ENCODE measurements at places on chromosomes 5 and 9.

GRCh38 chr5:6606884-6607558 is 25.8 kb downstream of the NSUN2 start:
- DNase-seq, result no peak

GRCh38 chr5:145245354-145245753 is 589.8 kb downstream of the PRELID2 start:
- no peak for DNase-seq

DNA sequence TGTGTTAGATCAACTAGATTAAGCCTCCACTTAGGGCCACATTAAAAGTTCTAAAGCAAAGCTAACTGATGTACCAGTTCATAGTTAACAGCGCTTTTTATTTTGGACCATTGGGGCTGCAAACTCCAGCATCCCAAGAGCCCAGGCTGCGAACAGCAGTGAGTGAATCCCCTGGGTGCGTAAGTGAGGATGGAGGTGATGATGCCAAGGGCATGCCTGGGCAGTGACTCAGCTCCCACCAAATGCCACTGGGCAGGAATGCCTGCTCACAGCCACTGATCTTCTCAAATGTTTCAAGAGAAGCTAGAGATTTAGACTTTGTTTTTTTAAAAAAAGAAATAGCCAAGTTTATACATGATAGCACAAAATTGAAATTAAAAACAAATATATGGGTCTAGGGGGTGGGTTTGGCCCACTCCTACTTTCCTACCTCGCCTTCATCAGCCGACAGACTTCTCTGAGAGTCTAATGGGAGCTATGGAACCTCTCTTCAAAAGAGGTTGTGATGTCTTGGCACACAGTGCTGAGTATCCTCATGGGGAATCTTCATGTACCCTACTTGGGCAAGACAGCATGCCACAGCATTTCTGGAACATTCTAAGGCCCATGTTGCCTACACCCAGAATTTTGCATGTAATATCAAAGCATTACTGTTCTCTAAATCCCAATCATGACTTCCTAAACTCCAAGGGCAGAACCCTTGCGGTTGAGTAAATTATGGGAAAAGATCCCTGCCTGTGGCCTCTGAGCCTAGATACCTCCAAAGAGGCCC is 398.1 kb downstream of the EBF1 start:
- DNase-seq, result no peak

DNA sequence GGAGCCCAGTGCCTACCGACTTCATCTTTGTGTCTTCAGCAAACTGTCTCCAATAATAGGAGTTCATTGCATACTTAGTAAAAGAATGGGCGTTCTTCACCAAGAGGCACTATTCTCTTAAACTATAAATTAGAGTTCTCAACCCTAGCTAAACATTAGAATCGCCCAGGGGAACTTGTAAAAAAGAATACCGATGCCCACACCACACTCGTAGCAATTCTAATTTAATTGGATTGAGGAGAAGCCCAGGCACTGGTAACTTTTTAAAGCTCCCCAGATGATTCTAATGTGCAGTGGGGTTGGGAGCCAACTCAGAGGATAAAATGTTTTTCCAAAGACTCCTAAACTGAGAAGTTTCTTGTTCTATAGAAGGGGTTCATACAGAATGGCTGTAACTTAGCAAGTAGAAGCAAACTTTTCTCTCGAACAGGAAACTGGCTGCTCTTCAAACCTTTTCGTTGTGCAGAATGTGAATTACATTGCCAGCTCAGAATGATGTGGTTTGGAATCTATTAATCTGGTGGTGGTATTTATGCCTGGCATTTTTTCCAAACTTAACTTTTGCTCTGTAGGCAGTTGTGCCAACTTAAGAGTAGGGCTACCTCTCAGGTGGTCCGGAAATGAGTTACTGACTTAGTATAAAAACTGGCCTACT is 26.4 kb upstream of the NFIB start:
- DNase-seq, result no peak

DNA sequence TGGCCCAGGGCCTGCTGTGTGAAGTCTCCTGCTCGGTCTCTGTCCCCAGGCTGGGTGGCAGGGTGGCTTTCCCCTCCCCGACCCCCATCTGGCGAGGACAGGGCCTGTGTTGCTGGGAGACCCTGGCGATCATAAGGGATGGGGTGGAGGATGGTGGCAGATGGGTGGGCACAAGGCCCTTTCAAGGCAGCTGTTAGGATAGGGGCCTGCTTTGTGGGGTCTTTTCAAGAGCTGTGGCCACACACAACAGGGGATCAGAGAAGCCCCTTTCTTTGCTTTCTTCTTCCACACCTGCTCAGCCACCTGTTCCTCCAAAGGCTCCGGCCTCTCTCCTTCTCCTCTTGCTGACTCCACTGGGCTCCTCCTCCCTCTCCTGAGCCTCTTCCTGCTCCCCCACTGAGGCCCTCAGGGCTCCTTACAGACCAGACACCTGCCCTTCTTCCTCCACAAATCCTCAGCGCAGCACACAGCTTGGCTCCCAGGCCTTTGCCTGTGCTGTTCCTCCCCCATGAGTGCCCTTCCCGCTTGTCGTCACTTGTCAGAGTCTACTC is 15.0 kb upstream of the NEURL1B start:
- DNase-seq, result no peak

DNA sequence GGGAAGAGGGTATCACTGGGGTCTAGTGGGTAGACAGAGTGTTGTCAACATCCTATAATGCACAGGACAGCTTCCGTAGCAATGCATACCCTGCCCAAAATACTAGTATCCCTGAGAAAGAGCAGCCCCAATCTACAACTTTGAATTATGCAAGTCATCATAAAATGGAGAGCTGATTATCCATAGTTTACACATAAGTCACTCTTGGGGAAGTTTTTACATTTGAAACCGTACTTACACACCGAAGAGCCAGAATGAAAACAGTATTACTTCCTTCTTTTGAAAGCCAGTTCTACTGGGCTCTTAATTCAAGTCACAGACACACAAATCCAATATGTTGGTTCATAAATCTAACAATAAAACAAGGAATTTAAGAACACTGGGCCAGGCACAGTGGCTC is 21.6 kb downstream of the RNF145 start:
- no peak for DNase-seq

DNA sequence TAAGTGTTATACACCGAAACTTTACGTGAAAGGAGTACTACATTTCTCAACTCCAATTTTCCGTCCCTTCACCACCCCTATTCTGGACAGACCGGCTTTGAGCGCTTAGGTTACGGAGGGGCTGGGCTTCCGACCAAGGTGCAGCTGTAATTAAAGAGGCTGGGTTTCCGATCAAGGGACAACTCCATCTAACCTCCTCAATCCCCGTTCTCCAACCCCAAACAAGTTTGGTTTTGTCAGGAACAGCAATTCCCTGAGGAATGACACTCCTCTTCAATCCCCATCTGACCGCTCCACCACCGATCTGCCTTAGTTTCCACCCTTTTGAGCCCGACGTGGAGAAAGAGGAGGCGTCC is 577 bp downstream of the TUT7 start:
- DNase-seq, result no peak

DNA sequence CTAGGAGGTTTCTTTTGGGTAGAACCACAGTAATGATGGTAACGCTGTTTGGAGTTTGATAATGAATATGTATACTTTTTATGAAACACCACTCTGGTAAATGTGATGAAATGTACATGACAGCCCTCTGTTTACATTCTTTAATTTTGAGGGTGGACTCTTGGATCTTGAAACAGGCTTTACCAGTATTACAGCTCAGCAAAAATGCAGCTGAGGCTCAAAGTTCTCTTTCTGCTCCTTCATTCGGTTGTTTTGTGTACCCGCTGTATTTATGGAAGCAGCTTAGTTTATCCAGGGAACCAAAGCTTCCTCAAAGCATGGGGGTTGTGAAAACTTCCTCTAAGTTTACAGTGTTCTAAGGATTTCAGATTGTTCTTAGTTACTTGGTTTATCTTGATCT is 11.1 kb downstream of the GAPVD1 start:
- DNase-seq, result no peak

- DNase-seq, result no peak
Measured at GRCh38 chr9:106892632-106893031, 29.7 kb downstream of the ZNF462 start.

DNA sequence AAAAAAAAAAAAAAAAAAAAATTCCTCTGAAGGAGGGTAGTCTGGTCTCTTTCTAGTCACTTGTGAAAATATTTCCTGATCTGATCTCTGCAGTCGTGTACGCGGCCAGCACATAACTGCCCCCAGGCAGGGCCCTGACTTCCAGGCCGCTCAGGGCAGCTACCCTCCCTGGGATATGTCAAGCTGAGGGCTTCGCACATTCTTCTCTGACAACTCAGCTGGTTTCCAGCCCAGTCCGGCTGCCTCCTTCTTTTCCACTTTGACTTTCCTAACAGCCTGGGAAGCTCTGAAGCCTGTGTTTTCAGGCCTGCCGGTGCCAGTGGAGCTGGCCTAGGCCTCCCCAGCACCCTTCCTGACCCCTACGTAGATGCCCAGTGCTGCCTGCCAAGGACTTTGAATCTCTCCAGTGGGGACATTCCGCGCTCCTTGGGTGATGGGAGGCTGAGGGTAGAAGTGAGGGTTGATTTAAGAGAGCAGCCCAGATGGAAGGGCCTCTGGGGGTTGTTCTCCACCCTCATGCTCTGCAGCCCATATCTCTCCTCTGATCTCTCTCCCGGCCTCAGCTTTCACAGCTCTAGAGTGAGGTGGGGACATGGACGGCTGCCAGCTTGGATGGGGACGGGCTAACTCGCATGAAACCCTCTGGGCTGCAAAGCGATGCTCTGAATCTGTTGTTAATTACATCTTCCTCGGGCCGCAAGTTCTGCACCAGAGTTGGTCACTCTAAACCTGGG is 20.7 kb downstream of the COL5A1 start:
- no peak for DNase-seq

GRCh38 chr5:30880514-30880913 is 313.0 kb upstream of the CDH6 start:
- no peak for DNase-seq

DNA sequence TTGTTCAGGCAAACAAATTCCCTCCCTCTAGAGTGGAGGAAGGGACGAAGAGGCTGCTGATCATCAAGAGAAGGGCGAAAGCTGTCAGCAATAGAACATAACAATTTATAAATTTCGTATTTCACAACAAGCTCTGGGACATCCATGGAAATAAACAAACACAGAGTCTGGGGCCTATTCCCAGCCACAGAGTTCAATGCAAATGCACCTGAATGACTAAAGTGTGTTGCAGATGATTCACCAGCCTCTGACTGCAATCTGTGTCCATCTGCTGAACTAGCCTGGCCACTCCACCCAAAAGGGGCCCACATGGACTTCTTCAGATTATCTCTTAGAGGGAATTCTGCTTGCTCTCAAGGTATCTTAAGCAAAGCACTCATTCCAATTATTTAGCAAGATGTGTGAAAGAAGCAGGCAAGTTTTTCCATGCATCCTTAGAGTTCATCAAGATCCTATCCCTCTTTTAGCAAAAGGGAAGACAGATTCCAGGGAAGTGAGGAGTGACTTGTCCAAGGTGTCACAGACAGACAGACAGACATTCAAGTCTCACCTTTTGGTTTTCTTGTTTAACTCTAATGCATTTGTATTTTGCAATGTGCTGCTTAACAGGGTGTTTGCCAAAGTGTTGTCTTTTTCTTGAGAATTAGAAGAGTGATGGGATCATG is 307.8 kb upstream of the PAPPA start:
- no peak for DNase-seq

- DNase-seq, result no peak
Measured at GRCh38 chr5:102223542-102224477, 72.3 kb downstream of the SLCO4C1 start.

DNA sequence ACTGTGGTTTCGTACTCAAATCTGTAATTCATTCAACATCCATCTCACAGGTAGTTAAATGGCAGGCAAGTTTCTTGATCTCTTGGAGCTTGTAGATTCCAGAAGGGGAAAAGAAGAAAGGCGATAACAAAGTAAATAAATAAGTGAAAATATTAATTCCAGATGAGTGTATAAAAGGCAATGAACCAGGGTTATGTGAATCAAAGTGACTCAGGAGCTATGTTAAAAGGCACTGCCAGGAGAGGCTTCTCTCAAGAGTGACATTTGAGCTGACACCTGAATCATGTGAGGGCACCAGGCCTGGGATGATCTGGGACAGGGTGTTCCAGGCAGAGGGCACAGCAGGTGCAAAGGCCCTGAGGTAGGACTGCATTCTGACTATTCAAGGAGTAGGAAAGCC is 45.0 kb downstream of the DOCK2 start:
- no peak for DNase-seq

GRCh38 chr5:125376059-125376641 is 629.7 kb upstream of the ZNF608 start:
- no peak for DNase-seq

DNA sequence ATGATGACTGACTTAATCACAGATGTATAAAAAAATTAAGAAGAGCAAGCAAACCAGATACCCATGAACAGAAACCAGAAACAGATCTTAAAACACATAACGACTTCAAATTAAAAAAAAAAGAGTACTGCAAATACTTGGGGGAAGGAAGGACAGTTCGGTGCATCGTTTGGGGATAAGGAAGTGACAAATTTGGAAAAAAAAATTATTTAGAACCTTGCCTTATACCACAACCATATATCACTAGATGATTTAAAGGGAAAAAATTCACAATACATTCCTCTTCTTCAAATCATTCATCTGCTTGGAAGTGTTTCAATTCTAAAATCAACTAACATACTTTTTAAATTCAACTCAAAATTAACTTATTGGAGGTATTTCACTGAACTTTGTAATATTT is 1038.6 kb upstream of the DMAC1 start:
- no peak for DNase-seq

All from activated naive CD8-positive, alpha-beta T cell treated with anti-CD3 and anti-CD28 coated beads, Interleukin-2, amount 50 U/mL, for 16 hours (primary cell).